ENCODE measurements at places on chromosomes 1 and 21.

- DNase-seq: no peak
These were observed 38.6 kb downstream of the STYXL2 start for GRCh38 chr1:167132301-167133010.

- DNase-seq: no peak
These were observed 310.2 kb downstream of the MRPL39 start for GRCh38 chr21:25297117-25297516.

DNA sequence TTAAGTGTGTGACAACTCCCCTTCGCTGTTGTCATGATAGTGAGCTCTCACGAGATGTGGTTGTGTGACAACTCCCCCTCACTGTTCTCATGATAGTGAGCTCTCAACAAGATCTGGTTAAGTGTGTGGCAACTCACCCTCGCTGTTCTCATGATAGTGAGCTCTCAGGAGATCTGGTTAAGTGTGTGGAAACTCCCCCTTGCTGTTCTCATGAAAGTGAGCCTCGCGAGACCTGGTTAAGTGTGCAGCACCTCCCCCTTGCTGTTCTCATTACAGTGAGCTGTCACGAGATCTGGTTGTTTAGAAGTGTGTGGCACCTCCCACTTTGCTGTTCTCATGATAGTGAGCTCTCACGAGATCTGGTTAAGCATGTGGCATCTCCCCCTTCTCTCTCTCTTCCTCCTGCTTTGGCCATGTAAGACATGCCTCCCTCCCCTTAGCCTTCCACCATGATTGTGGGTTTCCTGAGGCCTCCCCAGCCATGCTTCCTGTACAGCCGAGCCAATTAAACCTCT lies 25.1 kb upstream of the LSS start:
- DNase-seq: no peak

GRCh38 chr1:180893614-180894013 lies 19.1 kb upstream of the KIAA1614 start:
- no peak for DNase-seq

DNA sequence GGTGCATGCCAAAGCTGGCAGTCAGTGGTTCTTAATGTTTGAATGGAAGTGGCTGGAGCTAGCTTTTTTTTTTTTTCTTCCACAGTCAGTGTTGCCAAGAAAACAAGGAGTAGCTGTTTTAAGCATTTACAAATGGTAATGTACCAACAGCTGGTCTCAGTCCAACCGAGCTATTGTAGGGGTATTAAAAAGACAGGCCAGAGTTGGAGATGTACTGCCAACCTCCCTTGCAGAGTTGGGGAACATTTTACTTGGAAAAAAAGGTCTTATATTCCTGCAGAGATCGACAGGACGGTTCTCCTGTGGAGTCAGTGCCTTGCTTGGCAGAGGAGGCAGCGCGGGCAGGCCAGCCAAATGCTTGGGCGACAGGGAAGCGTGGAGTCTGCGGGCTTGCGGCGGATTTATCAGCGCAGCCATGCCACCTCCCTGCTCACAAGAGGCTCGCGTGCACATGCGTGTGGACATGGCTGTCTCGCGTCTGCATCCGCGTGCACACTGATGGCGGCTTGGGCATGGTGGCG lies 338.1 kb downstream of the RPS6KC1 start:
- DNase-seq: no peak

GRCh38 chr1:201696217-201696761 lies 132.7 kb upstream of the IPO9 start:
- DNase-seq: no peak

- no peak for DNase-seq
These were observed 25.6 kb downstream of the MEF2D start for GRCh38 chr1:156474966-156475365.

DNA sequence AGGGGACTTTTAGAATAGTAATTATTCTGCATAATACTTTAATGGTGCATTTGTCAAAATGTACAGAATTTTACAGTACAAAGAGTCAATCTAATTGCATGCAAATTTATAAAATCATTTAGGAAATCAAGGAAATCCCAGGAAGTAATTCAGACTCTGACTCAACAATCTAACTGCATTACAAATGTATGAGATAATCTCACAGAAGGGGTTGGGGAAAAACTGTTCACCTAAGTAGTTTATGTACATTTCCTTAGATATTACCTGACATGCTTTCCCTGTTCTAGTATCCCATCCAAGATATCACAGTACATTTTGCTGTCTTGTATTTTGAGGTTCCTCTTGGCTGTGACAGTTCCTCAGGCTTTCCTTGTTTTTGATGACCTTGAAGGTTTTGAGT lies 4.7 kb downstream of the CRB1 start:
- DNase-seq: no peak

GRCh38 chr1:109404838-109405237 lies 7.1 kb upstream of the SORT1 start:
- DNase-seq: no peak

DNA sequence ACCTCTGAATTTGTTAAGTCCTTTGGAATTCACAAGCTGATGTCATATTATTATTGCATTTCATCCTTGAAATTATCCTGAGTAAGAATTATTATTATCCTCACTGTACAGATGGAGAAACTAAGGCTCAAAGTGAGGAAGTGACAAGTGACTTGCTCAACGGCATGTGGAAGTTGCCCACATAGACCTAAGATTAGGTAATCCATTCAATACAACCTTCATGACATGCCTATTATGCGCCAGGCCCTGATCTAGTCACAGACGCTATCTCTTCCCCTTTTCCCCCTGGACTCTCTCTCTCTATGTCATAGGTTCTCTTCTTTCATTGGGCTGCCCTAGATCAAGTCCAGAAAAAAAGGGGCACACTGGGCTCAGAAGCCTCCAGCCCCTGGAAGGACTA lies 84.9 kb upstream of the KCNK2 start:
- no peak for DNase-seq

- no peak for DNase-seq
These were observed 72.0 kb upstream of the FAM20B start for GRCh38 chr1:178953538-178954324.

DNA sequence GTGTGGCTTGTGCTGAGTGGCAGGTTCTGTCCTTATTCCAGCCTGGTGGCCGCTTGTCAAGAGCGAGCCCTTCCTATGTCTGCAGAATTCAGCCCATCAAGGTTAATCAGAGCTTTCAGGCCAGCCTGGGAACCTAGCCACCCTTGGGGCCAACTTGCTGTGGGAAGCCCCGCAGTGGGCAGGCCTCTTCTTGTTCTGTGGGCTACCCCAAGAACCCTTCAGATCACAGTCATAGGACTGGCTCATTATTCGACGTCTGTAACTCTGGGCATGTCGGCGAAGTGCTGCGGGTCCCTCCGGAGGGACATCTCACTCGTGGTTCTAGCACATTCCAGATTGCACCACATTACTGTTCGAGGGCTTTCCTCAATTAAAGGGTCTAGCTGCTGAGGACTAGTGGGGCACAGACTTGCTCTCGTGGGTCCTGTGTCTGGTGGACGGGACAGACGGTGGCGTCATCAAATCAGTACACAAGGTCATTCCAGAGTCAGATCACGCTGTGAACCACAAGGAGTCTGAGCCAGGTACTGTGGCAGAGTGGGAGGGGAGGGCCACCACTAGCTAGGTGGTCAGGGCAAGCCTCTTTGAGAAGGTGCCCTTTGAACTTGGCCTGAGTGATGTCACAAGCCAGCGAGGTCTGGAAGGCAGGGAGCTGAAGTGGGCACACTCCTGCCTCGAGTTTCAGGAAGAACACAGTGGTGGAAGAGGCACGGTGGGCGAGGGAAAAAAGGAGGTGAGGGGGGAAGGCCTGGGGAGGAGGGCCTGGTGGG lies 20.3 kb upstream of the TNFRSF1B start:
- no peak for DNase-seq

GRCh38 chr1:155850345-155850744 lies 6.7 kb downstream of the GON4L start:
- no peak for DNase-seq

GRCh38 chr1:112529301-112529700 lies 20.5 kb downstream of the WNT2B start:
- DNase-seq: no peak

DNA sequence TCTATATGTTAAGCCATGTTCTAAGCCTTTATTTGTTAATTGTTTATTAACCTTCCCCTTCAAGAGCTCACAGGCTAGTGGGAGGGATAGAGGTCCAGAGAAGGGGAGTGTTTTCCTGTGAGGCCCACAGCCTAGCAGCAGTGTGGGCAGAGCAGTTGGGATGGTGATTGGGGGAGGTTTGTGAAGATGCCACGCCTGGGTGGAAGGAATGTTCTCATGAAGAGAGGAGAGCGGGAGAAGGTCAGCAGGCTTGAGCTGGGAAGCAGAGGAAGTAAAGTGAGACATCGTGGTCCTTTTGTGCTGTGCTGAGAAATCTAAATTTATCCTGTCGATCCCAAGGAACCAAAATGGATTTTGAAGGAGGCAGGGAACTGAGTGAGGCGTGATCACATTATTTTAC lies 42.6 kb downstream of the TRAPPC10 start:
- no peak for DNase-seq

DNA sequence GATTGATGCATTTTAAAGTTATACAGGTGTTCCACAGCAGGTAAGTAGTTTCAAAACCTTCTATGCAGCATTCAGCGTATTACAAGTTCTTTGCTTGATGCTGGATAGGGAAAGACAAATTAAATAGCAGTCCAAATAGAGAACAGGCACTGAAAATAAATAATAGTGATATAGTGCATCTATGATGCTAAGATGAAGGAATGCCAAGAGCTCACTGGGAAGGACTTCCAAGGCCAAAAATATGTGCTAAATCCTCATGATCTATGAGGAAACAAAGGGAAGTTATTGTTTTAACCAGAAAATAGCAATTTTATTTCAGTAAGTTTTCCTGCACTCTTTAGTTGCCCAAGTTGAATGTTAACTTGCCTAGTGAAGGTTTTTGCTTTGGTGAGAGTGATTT lies 127.8 kb upstream of the GREM2 start:
- no peak for DNase-seq

DNA sequence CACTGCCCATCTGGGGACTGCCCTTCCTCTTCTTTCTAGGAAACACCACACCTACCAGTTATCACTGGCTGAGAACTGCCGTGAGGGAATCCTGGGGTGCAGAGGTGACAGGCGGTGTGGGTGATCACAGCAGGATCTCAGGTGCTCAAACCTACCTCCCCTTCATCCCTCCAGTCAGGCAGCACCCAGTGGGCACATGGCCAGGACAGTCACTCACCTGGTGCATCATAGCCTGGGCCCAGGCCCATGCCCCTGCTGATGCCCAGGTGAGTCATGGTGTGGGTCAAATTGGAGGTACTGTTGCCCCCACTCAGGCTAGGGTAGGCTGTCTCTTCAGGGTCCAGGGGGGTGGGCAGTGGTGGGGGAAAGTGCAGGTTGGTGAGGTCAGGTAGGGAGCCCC lies 5.3 kb upstream of the DENND4B start:
- no peak for DNase-seq

- no peak for DNase-seq
These were observed 2.5 kb downstream of the SMIM1 start for GRCh38 chr1:3774946-3775489.

DNA sequence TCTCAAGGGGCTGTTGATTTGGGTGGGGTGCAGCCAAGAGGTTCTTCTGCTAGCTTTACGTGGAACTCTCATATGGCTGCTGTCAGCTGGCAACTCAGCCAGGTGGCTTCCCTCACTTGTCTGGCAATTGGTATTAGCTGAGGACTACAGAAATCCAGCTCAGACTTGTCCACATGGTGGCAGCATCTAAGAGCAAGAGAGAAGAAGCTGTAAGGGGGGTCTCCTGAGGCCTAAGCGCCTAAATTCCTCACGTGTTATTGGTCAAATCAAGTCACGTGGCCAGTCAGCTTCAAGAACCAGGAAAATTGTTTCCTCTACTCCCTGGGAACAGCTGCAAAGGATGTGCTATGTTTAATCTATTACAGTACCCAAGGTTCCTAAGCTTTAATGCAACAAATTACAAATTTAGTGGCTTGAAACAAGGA lies 4.2 kb upstream of the DYRK3 start:
- DNase-seq: no peak

DNA sequence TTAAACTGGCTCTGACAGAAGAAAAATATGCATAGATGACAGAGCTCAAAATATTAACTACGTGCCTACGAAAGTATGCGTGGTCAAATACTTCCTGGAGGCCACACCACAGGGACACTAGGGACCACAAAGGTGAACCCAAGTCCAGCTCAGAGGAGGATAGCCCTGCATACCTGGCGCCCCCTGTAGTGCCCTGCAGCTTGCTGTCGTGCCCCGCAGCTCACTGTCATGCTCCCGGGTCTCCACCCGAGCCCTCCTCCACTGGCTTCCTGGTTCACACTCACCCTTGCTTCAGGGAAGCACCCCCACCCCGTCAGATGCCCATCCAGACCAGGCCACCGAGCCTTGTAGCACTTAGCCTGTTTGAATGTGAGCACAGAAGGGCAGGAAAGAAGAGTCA lies 16.7 kb upstream of the NADK start:
- no peak for DNase-seq

DNA sequence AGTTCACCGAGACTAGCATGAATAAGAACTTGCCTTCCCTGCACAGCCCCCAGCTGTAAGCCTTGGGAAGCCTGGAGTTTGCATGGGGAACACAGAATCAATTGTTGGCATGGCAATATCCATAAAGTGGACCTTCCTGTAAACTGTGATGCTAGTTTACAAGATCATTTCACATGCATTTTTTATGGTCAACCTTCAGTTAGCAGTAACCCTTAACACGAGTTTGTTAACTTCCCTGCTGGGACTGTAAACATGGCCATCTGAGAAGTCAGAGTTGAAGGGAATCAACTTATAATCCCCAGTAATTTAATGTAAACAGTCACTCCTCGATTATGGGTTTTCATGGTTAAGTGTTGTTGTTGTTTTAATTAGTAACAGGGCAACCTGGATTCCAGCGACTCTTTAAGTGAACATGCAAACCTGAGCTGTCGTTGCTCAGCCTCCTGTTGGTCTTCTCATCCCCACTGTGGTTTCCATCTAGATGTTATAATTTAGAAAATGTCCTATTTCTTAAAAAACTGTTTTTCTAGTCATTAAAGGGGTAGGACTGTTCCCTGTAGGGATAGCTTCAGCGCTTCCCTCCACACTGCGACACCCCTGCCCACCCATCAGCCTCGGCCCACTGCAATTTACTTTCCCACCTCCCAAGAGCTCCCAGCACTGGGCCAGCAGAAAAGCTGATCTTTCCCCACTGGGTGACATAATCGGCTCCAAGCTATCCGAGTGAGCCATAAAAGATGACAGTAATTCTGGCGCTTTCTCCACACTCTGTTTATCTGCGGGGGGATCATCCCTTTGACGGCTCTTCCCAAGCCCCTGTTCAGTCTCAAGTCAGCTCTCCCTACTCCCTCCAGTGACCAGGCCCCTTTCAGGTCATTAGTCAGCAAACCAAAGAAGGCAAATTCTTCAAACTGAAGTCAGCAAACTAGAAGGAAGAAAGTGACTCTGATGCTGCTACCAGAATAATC lies 107.6 kb upstream of the IPO9 start:
- DNase-seq: no peak

All from activated CD4-positive, CD25-positive, alpha-beta regulatory T cell treated with anti-CD3 and anti-CD28 coated beads, Interleukin-2, amount 50 U/mL, for 72 hours (primary cell).